Dorsolateral prefrontal cortex (tissue), 122 donors: ENCODE measurements at places on chromosomes 13 and 19. TPM values are rescaled to one million over a fixed set of nuclear protein-coding genes. Genes with fewer than 3 reads are reported as not detected.

EDNRB gene
- 28.0 TPM for total RNA-seq

RAB20 gene
- total RNA-seq = 3.1 TPM

ZNF415 gene
- 41.2 TPM for total RNA-seq

TSHZ3 gene
- total RNA-seq = 31.4 TPM

LSR gene
- total RNA-seq = 8.9 TPM

ELAVL3 gene
- total RNA-seq = 154 TPM

ESD gene
- 82.9 TPM for total RNA-seq

FCHO1 gene
- 74.3 TPM for total RNA-seq

TEX101 gene
- total RNA-seq = not detected

SHANK1 gene
- 146 TPM for total RNA-seq

PLPPR3 gene
- total RNA-seq = 36.4 TPM

ATP4B gene
- total RNA-seq = not detected

C1QTNF9 gene
- total RNA-seq = 0.62 TPM

EDDM13 gene
- total RNA-seq = not detected

OR4F17 gene
- not detected for total RNA-seq

FGF21 gene
- total RNA-seq = not detected

ZNF787 gene
- total RNA-seq = 25.9 TPM

CCDC70 gene
- total RNA-seq = not detected

PSG1 gene
- total RNA-seq = not detected

SEMA6B gene
- total RNA-seq = 115 TPM

GPC5 gene
- 22.5 TPM for total RNA-seq

KEAP1 gene
- 72.0 TPM for total RNA-seq

CEACAM21 gene
- total RNA-seq = 0.96 TPM

KIR3DL2 gene
- total RNA-seq = not detected

ANGPTL8 gene
- total RNA-seq = not detected

KIR3DL3 gene
- not detected for total RNA-seq

IFI30 gene
- total RNA-seq = 3.6 TPM

SPINT2 gene
- total RNA-seq = 120 TPM

METTL21C gene
- total RNA-seq = not detected

C1QTNF9B gene
- total RNA-seq = 1.1 TPM

FAM83E gene
- 1.7 TPM for total RNA-seq

PRKCG gene
- total RNA-seq = 47.2 TPM

ZNF14 gene
- total RNA-seq = 10.6 TPM

CD33 gene
- total RNA-seq = 2.3 TPM

FXYD3 gene
- 17.3 TPM for total RNA-seq

SIGLECL1 gene
- not detected for total RNA-seq

PALM gene
- 363 TPM for total RNA-seq

PGLYRP1 gene
- total RNA-seq = not detected

MUC16 gene
- total RNA-seq = 0.04 TPM

ZNF682 gene
- total RNA-seq = 10.7 TPM

FFAR2 gene
- not detected for total RNA-seq

MED4 gene
- total RNA-seq = 40.6 TPM

UPF3A gene
- 104 TPM for total RNA-seq

CNFN gene
- not detected for total RNA-seq

CACNG6 gene
- 1.2 TPM for total RNA-seq

GIPR gene
- 0.90 TPM for total RNA-seq

ZNF101 gene
- total RNA-seq = 8.7 TPM

NAPA gene
- total RNA-seq = 221 TPM

ANO8 gene
- total RNA-seq = 35.1 TPM

DAND5 gene
- not detected for total RNA-seq
